ENCODE measurements at places on chromosomes 5 and 9.
A peak's percentile ranks its signal among the peaks of the same experiment; 100 is the strongest.

- no peak for DNase-seq
Observed at GRCh38 chr5:2187687-2188086, 305.0 kb upstream of the IRX4 start.

- DNase-seq: no peak
Observed at GRCh38 chr9:79896390-79896980, 324.7 kb downstream of the TLE4 start.

- no peak for DNase-seq
Observed at GRCh38 chr9:122929796-122930354, 1.4 kb downstream of the ZBTB26 start.

DNA sequence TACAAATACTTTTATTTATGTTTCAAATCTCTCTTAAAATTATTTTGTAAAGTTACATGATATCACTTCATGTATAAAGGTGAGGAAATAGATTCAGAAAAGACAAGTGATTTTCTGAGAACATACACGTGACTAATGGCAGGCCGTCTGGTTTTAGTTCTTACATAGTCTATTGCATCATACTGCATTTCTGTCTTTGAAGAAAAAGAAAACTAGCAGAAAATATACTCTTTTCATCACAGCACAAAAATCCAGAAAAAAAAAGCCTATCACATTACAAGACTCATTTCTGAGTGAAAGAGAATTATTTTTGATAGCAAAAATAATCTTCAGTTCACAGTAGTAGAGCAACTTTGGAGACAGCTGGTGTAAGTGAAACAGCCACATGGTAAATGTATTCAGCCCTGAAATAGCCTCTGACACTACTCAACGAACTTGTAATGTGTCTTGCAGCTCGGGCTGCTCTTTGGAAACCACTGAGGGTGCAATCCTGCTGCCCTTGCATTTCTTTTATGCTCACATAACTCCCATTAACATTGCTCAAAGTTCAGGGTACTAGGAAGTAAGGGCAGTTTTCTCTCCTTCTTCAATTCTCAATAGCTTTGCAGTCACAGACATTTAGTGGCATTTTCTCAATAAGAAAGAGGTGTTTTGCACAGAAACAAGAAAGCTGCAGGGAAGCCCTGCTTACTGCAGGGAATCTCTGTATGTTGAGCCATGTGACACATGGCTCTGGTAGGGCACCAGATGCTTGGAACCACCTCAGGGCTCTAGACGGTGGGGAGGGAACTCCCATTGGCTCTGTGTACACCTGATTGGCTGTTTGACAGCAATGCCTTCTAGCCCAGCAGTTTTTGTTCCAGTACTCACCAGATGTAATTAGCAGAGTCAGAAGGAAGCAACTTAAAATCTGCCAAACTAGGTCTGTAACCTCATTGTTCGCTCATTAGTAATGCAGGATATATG is 845.3 kb upstream of the PTPRD start:
- no peak for DNase-seq

DNA sequence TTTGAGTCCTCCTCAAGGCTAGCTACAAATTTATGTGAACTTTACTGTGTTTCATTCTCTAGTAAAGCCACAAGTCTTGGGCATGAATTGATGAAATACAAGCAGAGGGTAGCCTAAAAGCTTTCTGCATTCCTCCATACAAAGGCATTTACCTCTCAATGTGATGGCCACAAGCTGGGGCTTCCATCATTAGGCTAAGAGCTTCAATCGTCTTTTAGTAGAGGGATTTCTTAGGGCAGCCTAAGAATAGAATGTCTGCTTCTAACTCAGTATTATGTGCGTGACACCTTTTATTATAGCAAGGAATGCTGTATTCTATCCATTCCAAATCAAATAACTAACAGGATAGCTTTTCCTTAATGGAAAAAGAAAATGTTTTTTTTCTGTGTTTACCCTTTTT is 3.7 kb downstream of the PLAC8L1 start:
- no peak for DNase-seq

DNA sequence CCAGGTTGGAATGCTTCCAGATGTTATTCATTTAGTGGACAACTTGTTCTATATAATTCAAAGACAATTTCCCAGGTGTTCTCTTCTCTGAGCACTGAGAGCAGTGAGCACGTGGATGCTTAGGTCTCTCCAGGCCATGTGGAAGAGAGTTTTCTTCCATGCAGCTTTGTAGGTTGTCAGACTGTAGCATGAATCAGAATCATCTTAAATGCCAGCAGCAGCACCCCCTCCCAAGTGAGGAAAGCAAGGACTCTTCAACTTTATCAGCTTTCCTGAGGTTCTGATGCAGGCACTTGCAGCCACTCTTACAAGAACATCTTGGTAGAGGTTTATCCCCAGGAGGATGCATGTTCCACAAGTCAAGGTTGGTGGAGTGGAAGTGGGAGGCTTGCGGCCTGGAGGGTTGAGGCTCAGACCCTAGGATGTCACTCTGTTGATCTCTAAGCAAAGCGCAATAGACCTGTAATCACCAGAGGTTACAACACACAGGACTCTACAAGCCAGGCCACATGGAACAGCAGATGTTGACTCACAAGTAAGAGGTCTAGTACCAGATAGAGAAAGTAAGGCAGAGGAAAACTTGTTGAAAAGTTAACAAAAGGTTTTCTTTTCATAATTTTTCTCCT is 47.7 kb downstream of the UGCG start:
- no peak for DNase-seq

GRCh38 chr5:13985731-13986418 is 41.4 kb upstream of the DNAH5 start:
- DNase-seq: peak; percentile 24

GRCh38 chr5:116652903-116653302 is 78.3 kb upstream of the SEMA6A start:
- DNase-seq: no peak

- DNase-seq: no peak
Observed at GRCh38 chr9:79610791-79611614, 39.2 kb downstream of the TLE4 start.

DNA sequence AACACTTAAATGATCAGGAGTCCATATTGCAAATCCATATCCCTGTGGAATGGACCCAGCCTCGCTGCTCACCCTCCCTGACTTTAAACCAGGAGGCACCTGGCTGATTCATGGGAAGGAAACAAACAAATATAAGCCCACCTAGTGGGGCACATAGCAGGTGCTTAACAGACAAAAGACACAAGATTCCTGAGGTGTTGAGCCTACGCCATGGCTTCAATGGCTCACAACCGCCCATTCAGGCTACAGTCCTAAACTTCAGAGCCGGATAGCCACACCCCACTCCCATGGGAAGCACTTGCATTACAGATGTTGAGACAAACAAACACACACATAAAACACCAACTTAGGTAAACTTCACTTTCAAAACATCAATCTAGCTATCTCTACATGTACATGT is 359.9 kb downstream of the ICE1 start:
- DNase-seq: no peak

- DNase-seq: peak; percentile 76
Observed at GRCh38 chr5:178145965-178146820, 7.5 kb downstream of the NHP2 start.

GRCh38 chr9:121784731-121785411 is 133.4 kb downstream of the DAB2IP start:
- no peak for DNase-seq

All from breast epithelium (tissue), 4 donors.